Iris pigment epithelial cell (primary cell): ENCODE measurements at places on chromosomes 5 and 9.

DNA sequence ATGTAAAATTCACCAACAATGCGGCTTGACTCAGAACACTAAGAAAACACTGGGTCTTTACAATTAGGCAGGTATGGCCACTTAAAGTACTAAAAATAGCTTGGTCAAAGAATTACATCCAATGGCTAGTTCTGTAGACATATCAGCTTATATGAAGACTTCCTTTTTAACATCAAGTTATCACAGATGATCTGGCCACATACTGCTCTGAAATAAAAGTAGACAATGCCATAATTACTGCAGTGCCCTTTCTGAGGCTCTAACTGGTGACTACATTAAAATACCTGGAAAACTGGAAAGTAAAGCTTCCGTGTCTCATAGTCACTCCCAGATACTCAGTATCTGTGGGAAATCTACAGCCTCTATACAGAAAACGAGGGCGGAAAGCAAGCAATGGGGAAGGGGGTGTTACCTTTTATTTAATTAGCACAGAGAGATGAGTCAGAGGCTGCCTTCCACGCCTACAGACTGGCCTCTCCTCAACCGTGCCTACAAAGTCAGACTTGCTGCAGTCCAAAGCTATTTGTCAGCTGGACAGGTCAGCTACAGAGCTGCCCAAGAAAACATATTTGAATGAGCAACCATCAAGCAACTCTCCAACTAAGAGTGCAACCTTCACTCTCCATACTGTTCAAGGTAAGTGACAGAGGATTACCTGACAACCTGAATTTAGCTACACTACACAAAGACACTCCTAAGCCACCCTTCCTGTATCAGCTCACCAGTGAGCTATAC is 8.7 kb downstream of the SERINC5 start:
- DNase-seq = peak; percentile 93

DNA sequence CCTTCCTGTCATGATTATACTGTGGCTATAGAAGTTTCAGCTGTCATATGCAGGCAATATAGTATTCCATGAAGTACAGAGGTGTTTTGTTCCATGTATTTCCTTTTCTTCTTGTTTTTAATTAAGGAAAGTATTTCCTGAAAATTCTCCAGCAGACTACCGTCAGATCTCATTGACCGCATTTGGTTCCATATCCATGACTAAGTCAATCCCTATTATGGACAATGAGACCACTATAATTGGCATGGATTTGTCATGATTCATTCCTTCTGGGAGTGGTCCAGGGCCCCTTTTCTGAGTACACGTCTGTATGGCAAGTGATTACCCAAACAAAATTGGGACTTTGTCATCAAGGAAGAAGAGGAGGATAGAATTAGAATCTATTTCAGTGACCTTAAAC is 283.2 kb upstream of the CLINT1 start:
- no peak for DNase-seq

DNA sequence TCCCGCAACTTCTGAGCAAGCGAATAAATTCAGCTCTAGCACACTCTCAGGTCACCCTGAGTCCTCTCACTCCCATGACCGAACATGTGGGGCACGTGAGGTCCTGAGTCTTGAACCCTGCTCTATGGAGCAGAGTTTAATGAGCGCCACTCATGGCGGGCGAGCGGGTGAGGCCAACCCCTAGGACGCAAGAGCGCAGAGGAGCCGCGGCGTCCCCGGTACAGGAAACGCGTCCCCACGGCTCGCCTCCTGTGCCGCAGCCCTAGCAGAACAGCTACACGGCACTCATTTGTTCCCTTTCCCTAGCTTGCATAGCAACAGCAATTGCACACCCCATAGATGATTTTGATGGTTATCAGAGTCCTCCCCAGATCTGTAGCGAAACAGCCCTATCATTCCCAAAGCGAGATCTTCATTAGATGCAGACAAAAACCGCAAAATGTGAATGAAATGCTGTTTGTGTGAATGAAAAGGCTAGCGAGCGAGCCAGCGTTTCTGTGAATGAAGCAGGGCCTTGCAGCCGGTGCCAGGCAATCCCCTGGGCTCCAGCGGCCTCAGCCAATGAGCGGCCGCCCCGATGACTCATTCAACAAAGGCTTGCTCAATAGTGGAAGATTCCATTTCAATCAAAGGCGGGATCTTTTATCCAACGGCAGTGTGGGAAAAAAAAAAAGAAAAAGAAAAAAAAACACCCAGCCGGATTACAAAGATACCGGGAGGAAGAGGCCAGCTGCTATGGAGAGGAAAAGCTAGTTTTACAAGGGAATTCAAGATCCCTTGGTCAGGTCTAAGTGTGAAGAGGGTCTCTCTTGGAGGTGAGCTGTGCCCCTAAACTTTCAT is 1.5 kb upstream of the SHC3 start:
- peak; percentile 98 for DNase-seq

DNA sequence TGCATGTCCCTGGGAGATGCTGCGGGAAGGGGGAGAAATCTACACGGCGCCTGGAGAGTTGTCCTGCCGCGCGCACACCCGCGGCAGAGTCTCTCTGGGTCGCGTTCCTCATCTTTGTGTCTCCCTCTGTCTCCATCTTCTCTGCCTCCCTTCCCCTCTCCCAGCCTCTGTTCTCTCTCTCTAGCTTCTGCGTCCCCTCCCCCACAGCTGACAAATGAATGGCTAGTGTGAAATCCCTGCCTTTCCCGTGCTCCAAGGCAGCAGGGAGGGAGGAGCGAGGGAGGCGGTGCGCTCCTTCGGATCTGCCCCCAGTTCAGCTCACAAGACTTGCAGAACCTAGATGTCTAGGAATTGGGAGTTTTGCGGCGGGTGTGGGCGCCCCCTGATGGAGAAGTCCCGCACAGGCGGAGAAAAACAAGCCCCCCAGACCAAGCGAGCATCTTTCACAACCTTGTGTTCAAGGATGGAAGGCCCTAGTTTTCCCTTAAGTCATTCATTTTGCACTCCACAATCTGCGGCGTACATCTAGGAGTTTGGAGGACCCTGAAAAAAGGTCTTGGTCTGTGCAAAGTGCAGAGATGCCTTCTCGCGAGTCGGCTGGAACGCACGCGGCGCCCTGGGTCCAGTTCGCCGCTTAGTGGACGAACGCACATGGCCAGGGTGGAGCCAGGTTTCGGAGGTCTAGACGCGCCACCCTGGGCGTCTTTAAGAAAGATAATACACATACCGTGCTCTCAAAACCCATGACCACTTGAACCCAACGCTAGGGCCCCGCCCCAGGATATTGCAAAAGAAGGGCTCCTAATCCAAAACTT is 2.0 kb downstream of the VCAN start:
- peak; percentile 99 for DNase-seq

GRCh38 chr5:177008716-177009115 is 2.1 kb upstream of the UIMC1 start:
- DNase-seq = no peak

GRCh38 chr9:37836386-37836785 is 35.8 kb downstream of the DCAF10 start:
- DNase-seq = no peak
